ENCODE measurements at places on chromosomes 7 and 10.
A peak's percentile ranks its signal among the peaks of the same experiment; 100 is the strongest.

DNA sequence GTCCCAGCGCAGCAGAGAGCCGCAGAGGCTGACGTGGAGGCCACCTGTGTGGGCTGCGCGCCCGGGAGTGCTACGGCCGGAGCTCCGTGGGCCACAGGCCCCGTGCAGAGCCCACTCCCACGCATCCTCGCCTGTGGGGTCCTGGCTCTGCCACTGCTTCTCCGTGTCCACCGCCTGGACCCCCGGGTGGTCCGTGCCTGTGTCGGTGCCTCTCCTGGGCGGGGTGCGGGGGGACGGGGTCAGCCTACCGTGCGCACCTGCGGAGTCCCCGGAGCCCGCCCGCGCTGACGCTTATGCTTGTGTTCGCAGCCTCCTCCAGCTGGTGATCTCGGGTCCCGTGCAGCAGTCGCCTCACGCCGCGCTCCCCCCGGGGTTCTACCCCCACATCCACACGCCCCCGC, 7.8 kb upstream of the ZNF853 start:
- DNase-seq, result no peak

DNA sequence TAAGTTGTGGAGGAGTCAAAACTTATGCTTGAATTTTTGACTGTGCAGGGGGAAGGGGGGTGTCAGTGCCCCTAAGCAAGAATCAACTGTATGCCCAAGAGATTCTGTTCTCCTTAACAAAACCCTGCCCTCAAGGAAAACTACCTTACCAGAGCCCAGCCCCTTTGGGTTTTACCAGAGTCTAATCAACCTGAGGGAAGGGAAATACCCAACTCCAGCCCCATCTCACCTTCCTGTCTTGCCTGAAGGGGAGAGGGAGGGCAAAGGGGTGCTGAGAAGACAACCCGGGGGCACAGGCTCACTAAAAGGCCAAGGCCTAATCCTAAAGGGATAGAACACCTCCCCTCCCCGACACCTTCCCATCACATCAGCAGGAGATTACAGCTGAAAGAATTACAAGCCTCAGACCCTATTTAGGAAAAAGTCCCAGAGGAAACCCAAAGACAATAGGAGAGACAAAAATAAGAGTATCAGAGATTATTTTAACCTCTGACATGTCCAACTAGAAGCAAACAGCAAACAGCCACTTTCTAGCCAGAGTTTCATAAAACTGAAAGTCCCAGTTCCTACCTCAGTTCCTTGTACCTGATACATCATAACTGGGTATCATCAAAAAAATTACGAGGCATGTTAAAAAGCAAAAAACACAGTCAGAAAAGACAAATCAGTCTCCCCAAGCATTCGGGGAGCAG, 26.8 kb upstream of the C7orf33 start:
- DNase-seq, result no peak

DNA sequence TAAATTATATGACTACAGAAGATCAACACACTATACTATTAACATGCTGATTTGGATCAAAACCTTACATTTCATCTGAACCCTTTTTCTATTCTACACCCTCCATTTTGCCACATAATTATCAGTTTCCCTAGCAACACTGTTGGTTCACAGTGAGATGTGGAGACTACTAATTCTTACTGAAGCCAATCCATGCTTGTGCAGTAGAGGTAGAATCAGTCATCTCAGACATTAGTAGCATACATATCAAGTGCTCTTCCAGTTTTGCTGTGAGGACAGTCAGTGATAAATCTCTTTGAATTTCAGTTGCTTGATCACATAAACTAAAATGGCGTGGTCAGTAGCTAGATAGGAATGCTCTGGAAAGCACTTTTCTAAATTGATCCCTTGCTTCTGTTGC, 70.3 kb downstream of the PON1 start:
- no peak for DNase-seq

GRCh38 chr10:5619362-5620211, 46.8 kb downstream of the ASB13 start:
- DNase-seq, result no peak

- no peak for DNase-seq
These were observed 308.5 kb upstream of the MAGI2 start for GRCh38 chr7:79761876-79762429.

GRCh38 chr10:1368842-1369171, 312.6 kb downstream of the WDR37 start:
- peak; percentile 84 for DNase-seq

All from HuH-7 (cell line).